ENCODE measurements at places on chromosomes 1 and 21.

DNA sequence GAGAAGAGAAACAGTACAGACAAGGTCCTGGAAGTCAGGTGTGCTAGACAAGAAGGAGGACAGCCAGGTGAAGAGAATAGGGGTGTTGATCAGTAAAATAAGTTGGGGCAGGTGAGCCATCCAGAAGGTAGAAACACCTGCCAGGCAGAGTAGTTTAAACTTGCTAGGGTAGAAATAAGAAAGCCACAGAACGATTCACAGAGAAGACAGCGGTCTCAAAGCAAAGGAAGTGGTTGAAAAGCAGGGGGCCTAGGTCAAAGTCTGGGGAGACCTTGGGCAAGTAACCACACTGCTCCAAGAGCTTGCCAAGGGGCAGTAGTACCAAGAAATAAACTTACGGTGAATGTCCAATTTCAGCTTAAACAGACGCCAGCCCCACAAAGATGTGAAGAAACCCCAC lies 116.6 kb upstream of the PROX1 start:
- DNase-seq = no peak

GRCh38 chr1:92909321-92909720 lies 51.9 kb downstream of the DIPK1A start:
- no peak for DNase-seq

- DNase-seq = no peak
These were observed 9.3 kb downstream of the ZNF672 start for GRCh38 chr1:248847181-248847955.

DNA sequence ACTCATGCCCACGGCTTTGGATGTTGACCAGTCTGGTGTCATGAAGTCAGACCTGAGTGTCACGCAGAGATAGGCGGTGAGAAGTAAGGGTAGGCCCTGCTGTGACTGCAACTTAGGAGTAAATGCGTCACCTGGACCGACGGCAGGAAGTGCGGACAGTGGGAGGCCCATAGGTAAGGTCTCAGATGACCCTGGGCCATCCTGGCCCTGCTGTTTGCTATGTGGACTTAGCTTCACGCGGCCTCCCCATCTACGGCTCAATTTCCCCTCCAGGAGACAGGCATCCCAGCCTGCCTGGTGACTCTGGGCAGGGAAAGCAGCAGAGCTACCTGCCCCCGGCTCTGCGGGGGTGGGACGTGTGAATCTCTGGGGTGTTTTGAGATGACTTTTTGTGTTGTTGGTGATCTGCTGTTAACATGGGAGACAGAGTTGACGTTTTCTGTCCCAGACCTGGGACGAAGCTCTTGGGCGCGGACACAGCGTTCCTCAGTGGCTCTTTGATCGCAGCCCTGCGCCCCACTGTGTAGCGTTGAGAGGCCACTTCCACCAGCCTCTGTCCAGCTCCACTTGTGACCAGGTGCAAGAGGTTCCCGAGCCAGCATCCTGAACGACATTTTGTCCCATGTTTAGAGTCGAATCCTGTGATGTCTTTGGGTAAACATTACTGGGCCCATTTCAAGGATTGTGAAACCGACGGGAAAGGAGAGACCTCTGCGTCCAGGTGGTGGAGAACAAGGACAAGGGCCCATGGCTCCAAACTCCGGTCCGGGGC lies 39.9 kb downstream of the CRYAA start:
- no peak for DNase-seq

DNA sequence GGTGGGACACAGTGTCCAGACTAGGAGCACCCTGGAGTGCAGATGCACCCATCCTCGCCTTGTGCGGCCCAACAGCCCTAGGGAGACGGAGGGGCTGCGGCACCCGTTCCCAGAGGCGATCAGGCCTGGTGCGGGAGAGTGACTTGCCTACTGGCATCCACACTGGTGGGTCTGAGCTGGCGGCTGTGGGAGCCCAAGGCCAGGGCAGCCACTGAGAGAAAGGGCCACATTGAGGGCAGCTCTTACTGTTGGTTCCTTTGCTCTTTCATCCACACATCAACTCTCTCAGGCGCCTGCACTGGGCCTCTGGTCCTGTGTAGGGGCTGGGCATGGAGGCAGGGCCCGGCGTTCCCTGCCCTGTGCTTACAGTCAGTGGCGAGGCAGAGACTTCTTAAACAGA lies 8.6 kb downstream of the PODN start:
- DNase-seq = no peak

GRCh38 chr1:31336687-31337467 lies 36.0 kb downstream of the FABP3 start:
- DNase-seq = no peak

DNA sequence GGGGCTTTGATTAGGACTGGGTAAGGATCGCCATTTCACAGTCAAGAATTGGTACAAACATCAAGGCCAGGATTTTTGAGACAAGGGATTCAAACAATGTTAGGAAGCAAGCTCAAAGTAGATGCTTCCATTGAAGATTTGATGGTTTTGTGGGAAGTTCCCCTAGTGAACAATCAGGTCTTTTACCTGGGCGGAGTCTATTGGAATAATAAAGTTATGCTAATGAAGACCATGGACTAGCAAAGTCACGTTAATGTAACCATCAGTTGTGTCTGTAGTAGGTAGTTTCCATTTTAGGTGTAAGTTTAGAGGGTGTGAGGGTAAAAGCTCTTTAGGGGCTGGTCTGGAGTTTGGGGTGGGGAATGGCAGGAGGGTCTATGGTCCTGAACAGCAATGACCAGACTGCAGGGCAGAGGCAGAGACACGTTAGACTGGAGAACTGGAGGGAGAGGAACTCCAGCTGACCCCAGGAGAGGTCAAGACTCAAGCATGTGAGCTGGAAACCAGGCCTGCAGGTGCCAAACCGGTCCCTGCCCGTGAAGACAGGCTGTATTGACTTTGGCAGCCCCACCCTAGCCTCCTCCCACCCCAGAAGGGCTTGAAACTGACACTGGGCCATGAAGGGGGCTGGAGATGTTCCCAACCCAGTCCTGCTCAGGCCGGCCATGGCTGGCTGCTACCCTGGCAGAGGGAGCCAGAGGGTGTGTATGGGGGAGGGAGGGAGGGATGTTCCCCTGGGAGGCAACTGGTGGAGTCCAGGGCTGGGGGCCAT lies 36.0 kb upstream of the GPR37L1 start:
- no peak for DNase-seq

DNA sequence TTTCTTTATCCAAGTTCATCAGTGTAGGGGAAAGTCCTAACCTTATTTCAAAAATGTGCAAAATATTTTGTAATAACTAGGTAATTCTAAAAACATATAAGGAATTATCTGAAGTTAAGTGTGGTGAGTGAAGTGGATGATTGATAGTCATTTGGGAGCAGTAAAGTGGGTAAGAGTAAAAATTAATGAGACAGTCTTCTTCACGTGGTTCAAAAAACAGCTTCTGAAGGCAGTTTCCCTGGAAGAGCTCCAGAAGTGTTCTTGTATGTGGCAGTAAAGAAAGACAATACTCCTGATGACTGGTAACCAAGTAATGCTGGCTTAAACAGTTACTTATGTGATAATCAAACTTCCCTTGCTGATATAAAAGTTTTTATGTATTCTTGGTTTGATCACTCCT lies 50.3 kb downstream of the LEPR start:
- DNase-seq = no peak

GRCh38 chr1:114026797-114027196 lies 47.5 kb downstream of the OLFML3 start:
- DNase-seq = no peak

GRCh38 chr1:27138368-27138767 lies 16.6 kb downstream of the SLC9A1 start:
- DNase-seq = no peak

DNA sequence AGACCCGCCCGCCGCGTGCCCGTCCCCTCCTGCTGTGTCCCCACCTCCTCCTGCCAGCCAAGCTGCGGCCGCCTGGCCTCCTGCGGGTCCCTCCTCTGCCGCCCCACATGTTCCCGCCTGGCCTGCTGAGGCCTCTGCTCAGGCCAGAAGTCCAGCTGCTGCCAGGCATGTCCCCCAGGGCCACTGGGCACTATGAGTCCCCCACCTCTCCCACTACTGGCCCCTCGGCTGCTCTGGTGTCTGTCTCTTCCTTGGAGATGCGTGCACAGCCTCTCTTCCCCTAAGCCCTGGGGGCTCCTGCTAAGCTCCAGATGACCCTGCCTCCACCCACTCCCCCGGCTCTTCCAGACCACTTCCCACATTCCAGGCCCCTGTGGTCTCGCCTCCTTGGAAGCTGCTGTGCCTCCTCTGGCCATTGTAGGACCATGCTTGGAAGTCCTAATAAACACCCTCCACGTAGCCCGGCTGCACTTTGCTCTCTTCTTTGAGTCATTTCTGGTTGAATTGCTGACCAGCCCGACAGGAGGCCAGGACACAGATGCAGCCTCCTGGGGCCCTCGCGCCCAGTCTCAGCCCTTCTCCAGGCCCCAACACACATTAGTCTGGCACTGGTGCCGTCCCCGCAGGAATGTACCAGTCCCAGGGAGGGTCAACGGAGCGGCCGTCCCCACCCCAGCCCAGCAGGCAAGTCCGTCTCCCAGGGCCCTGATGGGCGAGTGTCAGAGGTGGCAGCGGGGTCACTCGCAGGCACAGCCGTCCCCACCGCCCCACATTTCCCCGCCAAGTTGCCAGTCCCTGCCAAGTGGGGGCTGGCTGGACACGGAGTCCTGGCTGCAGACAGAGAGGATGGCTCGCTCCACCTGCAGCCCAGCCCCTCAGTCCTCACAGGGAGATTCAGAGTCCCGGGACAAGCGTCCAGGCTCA lies 1.1 kb downstream of the KRTAP10-12 start:
- no peak for DNase-seq

DNA sequence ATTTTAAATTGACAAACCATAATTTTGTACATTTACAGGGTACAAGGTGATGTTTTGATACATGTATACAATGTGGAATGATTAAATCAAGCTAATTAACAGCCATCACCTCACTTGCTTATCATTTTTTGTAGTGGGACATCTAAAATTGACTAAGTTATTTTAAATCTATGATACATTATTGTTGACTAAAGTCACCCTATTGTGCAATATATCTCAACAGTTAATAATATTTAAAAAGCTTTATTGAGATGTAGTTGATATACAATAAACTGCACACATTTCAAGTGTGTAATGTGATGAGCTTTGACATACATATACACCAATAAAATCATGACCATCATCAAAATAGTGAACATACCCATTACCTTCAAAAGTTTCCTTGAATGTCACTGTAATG lies 242.5 kb upstream of the PLXNA2 start:
- DNase-seq = no peak

GRCh38 chr1:15328351-15329103 lies 81.2 kb upstream of the EFHD2 start:
- no peak for DNase-seq

DNA sequence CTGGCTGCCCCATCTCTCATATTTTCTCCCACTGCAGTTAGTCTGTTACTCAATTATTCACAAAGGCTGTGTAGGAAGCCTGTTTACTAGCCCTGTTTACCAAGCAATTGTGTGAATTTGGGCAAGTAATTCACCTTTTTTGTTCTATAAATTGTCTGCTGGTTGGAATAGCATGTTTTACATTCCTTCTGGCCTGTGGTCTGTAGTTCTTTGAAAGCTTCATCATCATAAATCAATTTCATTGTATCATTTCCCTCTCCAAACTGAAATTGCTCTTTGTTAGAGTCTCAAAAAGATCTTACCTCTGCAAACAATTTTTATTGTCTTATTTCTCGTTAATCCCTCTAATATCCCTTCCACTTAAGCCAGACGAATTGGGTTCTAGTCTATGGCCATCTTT lies 1059.5 kb upstream of the ADGRL4 start:
- no peak for DNase-seq

GRCh38 chr1:120133228-120133927 lies 42.9 kb downstream of the SEC22B start:
- DNase-seq = no peak

DNA sequence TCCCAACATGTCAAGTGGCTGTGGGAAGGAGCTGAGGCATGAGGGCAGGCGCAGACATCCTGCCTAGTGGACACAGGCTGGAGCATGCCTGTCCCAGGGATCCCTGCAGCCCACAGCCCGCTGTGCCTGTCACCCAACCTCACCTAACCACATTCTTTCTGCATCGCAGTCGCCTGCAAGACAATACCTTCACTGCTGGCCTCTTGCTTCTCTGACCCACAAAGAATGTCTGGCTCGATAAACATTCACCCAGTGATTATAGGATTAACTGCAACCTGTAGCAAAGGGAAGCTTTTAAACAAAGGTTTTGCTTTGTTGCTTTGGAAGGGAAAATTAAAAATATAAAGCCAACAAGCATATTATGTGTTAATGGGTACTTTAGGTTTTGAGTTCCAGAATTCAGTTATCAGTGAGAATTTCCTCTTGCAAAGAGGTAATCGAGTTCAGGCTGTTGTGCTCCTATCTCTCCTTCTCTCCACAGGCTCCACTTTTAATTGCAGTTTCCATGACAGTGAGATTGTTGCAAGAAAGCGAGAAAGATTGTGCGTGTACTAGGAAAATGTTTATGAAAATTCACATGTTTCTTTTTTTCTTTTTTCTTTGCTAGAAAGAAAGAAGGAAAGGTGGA lies 40.0 kb upstream of the ZNF648 start:
- no peak for DNase-seq

GRCh38 chr21:15190837-15191236 lies 126.0 kb upstream of the NRIP1 start:
- DNase-seq = no peak

- peak; percentile 44 for DNase-seq
These were observed 68.0 kb downstream of the CACHD1 start for GRCh38 chr1:64537942-64538341.

- no peak for DNase-seq
These were observed 21.2 kb downstream of the CEP170 start for GRCh38 chr1:243233908-243234307.

DNA sequence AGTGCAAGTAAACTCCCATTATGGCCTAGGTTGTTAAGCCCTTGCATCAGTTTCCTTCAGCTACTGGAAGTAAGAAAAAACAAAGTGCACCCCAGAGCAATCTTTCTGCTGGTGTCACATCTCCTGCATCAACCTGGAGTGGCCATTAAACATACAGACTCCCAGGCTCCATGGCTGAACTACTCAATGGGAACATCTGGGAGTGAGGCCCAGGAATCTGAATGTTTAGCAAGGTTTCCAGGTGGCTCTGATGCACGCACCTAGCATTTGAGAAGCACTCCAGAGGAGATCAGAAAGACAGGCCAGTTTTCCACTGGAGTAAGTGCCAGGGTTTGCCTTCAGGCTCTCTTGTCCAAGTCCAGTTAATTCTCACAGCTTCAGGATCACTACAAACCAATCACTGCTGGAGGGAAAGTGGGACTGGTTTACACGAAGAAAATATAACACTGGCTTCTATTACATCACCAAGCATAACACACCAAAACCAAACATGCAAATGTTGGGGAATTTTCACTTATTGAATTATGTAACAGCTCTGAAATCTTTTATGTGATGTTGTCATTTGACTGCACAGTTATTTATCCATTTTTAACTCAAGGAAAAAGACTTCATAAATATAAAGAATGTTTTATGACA lies 22.3 kb upstream of the ABCA4 start:
- DNase-seq = no peak

DNA sequence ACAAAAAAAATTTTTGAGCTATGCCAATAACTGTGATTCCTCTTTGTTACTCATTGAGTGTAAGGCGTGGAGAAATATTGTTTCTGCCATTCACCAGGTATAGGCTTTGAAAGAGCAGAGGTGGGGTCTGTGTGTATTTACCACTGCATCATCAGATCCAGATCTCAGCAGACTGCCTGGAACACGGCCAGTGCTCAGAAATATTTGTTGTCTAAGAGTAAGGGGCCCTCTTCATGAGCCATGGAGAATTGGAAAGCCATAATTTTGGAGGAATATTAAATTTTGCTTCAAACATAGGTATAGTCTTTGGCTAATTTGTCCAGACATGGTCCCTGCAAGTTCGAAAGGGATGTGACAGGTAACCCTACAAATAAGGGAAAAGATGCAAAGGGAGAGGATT lies 231.3 kb upstream of the IRF2BP2 start:
- no peak for DNase-seq

GRCh38 chr1:53704804-53705445 lies 34.0 kb downstream of the GLIS1 start:
- no peak for DNase-seq

Measured in NCI-H2171 (cell line).